Stimulated activated CD8-positive, alpha-beta memory T cell treated with anti-CD3 and anti-CD28 coated beads, Interleukin-7, amount 100 ng/mL, for 24 hours (primary cell): ENCODE measurements at places on chromosomes 7 and 10.

GRCh38 chr7:123871998-123872867 lies 27.3 kb downstream of the HYAL4 start:
- no peak for DNase-seq

DNA sequence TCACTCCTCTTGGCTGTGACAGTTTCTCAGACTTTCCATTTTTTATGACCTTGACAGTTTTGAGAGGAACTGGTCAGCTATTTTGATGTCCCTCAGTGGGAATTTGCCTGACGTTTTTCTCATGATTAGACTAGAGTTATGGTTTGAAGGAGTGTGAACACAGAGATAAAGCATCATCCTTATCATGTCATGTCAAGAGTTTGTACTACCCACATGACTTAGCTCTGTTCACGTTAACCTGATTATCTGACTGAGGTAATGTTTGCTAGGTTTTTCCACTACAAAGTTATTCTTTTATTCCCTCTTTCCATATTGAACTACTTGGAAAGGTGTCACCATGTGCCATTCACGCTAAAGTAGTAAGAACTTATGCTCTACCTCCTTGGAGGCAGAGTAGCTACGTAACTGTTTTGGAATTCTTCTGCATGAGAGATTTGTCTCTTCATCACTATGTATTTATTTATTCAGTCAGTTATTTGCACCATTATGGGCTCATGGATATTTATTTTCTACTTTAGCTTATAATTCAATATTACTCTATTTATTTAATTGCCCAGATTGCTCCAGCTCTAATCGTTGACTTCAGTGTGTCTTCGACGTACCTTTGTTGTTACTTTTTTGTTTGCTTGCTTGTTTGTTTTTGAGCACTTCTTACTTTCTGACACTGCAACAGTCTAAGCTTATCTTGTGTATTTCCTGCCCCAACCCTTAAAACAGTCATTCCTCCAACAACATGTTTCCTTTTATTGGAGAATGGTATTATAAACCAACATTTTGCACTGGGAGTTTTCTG lies 50.4 kb downstream of the CPED1 start:
- DNase-seq: no peak

GRCh38 chr7:43791665-43792064 lies 33.2 kb downstream of the BLVRA start:
- DNase-seq: no peak

DNA sequence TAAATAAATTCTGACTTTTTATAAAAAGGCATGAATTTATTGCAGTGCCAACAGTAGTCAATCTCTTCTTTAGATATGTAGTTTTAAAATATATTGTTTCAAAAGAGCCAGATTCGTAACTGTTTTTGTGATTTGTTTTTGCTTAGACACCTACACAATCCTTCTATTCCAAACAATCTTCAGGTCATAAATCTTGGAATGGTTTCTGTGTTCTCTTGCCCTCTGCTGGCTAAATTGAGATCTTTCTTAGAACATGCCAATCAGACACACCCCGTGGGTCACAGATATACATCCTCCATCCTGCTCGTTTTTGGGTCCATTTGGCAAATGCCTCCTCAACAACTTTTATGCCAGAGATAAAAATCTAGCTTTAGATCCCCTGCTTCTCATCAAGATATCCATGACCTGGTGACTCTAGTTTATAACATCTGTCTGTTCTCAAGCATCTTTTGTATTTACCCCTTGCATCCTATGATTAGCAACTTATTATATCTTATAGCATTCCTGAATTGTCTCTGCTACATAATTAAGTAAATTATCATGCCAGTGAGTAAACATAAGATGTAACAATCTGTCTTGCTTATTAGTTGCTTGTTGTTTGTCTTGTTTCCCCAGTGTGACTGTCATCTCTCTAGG lies 35.3 kb upstream of the IFRD1 start:
- no peak for DNase-seq

- no peak for DNase-seq
Measured at GRCh38 chr10:97911217-97911616, 61.6 kb downstream of the GOLGA7B start.

GRCh38 chr10:80894797-80895467 lies 357.2 kb downstream of the SH2D4B start:
- DNase-seq: no peak

GRCh38 chr10:3104251-3104918 lies 37.0 kb downstream of the PFKP start:
- DNase-seq: no peak

- DNase-seq: no peak
Measured at GRCh38 chr10:110492069-110492822, 5.5 kb upstream of the DUSP5 start.

DNA sequence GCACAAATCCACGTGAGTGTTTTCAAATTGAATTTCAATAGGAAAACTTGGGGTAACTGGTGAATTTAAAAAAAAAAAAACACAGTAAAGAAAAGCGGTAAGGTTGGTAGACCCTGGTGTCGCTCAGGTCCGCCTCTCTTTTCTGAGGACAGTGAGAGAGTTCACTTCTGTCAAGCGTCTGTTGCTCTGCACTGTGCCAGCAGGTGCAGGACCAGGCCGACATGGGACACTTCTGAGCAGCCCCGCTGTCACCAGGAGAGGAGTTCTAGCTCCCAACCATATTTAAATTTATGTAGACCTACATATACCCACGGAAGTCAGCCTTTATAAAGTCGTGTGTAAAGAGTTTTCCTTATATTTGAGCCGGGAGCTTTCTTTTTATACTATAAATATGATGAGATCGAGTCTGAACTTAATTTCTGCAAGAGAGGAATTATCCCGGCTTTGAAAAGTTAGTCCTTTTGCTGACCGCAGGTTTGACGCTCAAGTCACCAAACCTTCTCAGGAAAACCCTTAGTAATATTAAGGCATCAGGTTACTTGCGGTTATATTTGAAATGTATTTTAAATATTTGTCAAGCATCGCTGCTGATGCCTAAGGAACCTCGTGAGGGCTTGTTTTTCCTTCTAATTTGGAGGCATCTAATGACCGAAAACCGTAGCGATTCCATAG lies 531 bp downstream of the IKZF1 start:
- no peak for DNase-seq

DNA sequence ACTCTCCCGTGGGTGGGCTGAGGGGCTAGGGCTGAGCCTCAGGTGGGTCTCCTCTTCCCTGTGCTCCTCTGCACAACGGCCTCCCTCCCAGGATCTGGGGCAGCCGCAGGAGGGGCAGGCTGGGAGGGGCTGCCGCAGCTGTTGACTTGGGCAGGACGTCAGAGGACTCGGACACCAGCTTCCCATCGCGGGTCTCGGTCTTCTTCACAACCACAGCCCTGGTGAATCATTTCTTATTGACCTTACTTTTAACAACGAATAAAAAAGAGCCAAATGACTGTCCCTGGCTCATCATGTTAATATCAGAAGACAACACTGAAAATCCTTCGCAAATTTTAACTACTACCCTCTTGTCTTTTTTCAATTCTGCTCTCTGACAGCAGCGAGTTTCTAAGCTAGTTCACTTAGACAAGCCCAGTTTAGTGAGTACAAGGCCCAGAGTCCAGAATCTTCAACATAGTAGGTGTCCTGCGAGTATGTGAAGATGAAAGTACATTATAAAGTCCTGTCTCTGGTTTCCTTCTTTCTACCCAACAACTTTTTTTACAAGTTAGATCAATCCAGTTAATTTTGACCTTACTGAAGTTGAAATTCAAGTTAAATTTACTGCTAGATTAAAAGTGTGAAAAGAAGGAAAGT lies 32.4 kb downstream of the CTNNA3 start:
- DNase-seq: no peak

GRCh38 chr10:115209133-115209532 lies 116.0 kb downstream of the ATRNL1 start:
- DNase-seq: no peak

GRCh38 chr7:148963583-148964482 lies 64.5 kb downstream of the PDIA4 start:
- DNase-seq: no peak

- DNase-seq: peak; percentile 65
Measured at GRCh38 chr10:27252267-27253000, 11.8 kb upstream of the ACBD5 start.

DNA sequence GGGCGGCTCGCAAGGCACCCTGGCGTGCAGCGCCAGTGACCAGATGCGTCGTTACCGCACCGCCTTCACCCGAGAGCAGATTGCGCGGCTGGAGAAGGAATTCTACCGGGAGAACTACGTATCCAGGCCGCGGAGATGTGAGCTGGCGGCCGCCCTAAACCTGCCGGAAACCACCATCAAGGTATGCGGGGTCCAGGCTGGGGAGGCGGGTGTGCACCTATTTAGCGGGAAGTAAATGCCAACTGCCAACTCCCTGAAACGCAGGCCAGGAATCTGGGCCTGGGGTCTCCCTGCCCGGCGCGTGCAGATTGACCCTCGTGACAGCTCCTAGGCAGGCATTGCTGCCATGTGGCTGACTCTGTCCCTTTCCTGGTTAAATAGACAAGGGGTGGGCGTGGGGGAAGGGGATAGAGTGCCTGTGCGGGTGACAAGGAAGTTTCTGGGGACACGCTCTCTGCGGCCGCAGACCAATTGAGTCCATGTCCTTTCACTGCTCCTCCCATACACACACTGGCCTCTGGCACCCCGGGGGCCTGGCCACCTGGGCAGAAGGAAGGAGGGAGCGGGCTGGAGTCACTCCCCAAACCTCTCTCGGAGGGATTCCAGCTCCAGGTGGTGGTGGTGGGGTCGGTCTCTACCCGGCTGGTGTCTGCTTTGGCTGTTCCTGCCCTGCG lies 2.7 kb downstream of the EVX1 start:
- DNase-seq: no peak

- DNase-seq: no peak
Measured at GRCh38 chr10:108556186-108556585, 1367.1 kb downstream of the XPNPEP1 start.

DNA sequence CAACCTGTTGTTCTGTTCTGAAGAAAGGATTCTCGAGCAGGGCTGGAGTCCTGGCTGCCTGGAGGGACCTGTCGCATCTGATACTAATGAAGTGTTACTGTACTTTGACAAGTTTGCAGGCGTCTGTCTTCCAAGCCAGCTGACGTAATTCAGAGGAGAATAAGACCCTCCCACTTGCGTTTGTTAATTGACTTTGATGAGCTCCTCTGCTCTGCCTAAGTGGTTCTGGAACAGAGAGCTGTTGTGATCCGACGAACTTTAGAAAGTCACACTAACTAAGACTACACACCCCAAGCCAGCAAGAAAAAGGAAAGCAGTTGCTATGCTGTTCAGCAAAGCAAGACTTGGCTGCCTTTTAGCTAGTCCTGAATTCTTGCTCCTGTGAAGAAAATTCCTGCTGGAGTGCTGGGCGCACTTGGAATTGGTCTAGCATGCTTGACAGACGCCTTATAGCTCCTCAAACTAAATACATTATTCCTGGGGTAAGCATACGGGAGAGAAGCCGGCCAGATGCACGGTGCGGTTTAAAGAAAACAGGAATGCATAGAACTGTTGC lies 200.3 kb downstream of the CACNB2 start:
- no peak for DNase-seq

DNA sequence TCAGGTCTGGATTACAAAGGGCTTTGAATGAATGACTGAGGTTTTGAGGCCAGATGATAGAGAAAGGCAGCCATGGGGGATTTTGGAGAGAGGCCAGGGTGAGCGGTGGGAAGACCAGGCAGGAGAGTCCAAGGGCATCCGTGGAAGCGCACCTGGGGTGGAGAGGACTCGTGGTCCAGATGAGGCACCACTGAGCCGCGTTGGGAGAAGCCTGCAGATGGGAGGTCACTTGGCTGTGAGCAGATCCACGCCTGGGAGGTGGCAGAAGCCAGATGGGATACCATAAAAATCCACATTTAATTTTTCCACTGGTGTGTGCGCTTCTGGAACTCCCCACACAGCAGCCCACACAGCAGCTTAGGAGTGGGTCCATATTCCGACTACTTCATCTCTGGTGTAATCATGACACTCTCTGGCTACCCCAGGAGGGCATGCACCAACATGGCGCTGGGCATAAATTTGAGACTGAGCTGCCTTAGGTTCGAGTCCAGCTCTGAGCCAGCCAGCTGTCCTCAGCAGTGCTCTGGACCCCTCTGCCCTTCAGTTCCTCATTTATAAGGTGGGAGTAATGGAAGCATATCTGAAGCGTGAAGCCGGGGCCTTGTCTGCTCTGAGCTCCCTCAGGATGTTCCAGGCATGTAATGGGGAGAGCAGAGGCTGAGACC lies 90.2 kb upstream of the FAM20C start:
- no peak for DNase-seq

GRCh38 chr7:98998821-98999725 lies 120.7 kb downstream of the TRRAP start:
- DNase-seq: no peak

DNA sequence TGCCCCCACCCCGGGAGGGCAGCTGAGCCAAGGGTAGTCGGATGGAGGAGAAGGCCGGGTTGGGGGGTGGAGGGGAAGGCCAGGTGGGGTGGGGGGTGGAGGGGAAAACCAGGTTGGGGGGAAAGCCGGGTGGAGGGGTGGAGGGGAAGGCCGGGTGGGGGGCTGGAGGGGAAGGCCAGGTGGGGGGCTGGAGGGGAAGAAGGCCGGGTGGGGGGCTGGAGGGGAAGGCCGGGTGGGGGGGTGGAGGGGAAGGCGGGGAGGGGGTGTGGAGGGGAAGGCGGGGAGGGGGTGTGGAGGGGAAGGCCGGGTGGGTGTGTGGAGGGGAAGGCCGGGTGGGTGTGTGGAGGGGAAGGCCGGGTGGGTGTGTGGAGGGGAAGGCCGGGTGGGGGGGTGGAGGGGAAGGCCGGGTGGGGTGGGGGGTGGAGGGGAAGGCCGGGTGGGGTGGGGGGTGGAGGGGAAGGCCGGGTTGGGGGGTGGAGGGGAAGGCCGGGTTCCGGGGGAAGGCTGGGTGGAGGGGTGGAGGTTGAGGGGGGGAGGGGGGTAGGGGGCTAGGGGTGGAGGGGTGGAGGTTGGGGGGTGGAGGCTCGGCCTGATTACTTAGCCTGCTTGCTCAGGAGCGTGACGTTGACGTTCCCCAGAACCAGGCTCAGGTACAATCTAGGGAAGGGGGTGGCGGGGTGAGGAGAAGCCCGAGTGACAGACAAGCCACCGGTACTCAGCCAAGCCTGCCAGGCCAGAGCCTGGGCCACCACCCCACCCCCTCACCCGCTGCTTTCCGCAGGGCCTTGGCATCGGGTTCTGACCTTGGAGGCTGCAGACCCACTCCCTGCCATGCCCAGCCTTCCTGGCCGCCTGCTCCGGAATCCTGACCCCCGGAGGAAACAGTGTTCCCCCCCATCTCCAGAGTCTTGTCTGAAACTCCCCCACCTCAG lies 5.6 kb downstream of the TMEM120A start:
- no peak for DNase-seq

DNA sequence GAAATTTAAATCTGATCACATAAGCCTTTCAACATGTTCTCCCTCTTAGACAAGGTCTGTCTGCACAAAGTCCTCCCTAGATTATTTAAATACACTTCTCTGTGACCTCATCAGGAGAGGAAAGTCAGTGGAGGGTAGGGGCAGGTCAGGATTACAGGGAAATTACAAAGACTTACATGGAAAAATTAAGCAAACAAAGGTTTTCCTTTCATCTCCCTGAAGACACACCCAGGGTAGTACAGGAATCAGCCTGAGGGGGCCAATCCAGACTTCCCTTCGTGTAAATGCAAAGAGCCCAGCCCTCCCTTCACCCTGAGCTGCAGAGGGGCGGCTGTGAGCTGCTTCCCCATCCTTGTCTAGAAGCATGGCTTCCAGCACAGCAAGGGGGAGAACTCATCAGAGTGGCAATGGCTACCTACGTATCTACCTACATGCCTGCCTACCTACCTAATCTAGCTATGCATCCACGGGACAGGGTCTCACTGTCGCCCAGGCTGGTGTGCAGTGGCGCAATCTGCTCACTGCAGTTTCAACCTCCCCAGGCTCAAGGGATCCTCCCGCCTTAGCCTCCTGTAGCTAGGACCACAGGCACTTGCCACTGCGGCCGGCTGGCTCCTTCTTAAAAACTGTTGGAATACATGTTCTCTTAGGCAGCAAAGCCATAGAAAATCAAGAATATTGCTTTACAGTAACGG lies 33.2 kb downstream of the PITRM1 start:
- DNase-seq: no peak
